Stimulated activated CD4-positive, alpha-beta T cell treated with anti-CD3 and anti-CD28 coated beads, TNF-alpha, amount 100 ng/mL, for 4 hours (primary cell): ENCODE measurements at places on chromosomes 13 and 19.
A peak's percentile ranks its signal among the peaks of the same experiment; 100 is the strongest.

GRCh38 chr19:35140207-35140961 lies 1.8 kb downstream of the FXYD1 start:
- no peak for DNase-seq

- peak; percentile 58 for DNase-seq
Measured at GRCh38 chr19:44903602-44904425, 1.8 kb upstream of the APOE start.

DNA sequence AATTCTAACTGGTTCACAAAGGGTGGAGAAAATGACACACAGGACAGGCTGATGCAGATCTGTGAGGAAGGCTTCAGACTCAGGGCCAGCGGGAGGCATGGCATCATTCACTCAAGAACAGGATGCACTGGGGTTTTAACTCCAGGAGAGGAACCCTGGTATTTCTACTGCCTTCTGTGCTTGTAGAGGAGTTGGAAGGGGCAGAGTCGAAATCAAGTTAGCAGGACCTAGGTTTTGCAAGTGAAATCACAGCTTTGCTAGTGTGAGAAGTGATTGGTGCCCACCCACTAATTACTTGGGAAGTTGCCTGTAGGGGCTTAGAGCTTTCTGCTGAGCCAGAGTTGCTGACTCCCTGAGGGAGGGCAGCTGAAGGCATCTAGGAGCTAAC lies 92.7 kb downstream of the AKAP11 start:
- DNase-seq = no peak

DNA sequence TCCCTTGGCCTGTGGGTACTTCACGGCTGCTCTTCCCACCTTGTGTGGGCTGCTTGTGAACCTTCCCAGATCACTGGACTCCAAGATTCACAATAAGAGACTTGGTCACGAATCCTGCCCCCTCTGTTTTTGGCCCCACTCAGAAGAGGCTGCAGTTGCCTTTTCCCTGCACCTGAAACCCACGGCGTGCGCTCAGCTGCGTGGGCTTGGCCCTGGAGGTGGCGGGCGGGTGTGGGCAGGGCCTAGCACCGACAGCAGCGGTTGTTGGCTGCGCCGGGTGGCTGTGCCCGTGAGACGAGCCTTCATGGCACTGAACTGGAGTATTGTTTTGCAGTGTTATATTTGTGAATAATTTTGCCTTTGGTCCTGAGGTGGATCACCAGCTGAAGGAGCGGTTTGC lies 33.8 kb downstream of the PLEKHJ1 start:
- DNase-seq = no peak

- no peak for DNase-seq
Measured at GRCh38 chr13:52983836-52984235, 44.8 kb upstream of the OLFM4 start.
